ENCODE measurements at places on chromosomes 11 and 22.

GRCh38 chr11:76256448-76256847 lies 50.1 kb upstream of the WNT11 start:
- no peak for DNase-seq

- no peak for DNase-seq
Measured at GRCh38 chr11:62664405-62665074, 470 bp downstream of the C11orf98 start.

DNA sequence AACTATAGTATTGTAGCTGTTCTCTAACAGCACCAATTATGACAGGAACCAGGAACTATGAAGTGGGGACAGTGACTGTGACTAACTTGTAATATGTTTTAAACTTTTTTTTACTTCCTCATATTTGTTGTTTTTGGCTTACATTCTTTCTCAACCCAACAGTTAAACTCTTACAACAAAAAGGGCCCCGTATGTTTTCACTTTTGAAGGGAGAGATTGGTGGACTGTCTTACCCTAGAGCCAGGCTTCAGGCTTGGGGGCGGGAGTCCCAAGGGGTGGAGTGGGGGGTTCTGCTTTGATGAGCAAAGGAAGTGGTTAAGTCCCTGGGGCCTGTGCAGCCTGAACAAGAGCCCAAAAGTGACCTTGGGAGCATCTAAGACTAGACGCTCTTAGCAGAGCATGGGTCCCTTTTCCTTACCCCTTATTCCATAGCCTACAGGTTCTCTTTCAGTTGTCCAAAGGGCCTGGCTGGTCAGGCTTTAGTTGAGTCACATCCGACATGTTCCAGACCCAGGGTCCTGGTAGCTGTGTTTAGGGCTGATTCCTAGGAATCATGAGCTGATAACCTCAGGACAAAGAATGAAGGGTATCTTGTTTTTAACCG lies 38.8 kb downstream of the STIM1 start:
- DNase-seq: no peak

GRCh38 chr22:30453731-30454510 lies 17.9 kb downstream of the SEC14L3 start:
- no peak for DNase-seq

GRCh38 chr22:22230438-22230837 lies 14.1 kb upstream of the VPREB1 start:
- no peak for DNase-seq

All from COLO829 (cell line).